ENCODE measurements at places on chromosomes 16 and 17.

- no peak for DNase-seq
These were observed 75.2 kb downstream of the COX10 start for GRCh38 chr17:14144508-14144907.

DNA sequence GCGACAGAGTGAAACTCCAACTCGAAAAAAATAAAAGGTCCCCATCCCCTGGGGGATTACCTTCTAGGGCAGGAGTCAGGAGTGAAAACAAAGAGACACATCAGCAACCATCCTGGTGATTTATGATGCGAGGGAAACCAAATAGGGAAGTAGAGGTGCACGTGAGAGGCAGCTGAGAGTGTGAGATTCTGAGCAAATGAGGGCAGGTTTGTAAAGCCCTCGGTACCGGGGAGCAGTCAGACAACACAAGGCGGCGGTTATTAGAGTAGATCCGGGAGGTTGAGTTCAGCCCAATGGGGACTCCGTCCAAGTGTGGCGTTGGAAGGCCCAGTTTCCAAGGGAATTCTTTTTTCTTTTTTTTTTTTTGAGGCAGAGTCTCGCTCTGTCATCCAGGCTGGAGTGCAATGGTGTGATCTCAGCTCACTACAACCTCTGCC is 7.4 kb upstream of the ARMC7 start:
- no peak for DNase-seq

DNA sequence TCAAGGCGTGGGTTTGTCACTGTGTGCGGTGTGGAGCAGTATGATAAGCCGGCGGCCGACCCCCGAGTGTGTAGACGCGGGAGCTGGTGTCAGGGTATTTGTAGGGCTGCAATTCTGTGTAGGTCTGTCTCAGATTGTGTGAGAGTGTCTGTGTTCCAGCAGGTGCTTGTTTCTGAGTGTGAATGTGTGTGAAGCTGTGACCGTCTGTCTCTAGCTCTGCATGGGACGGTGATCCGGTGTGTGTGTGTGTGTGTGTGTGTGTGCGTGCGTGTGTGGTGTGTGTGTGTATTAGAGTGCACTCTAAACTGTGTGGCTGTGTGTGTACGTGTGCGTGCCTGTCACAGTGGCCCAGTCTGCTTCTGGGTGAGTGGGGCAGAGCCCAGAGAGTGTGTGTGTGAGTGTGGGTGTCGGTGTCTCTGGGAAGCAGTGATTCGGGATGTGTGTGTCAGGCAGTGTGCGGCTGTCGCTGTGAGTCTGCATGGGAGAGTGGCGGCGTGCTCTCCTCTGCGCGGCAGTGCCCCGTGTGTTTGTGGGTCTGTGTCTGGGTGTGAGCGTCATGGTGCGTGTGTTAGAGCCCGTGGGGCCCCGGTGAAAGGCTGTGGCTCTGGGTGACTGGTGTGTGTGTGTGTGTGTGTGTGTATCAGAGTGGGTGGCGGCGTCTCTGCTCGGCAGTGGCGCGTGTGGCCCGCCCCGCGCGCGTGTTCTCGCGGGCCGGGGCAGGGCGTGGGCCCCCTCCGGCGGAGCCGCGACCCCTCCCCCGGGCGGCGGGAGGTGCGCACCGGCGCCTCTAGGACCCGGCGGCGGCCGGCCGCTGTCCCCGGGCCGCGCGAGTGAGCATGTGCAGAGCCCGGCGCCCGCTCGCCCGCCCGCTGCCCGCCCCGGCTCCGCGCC is at the start of gene WSCD1:
WSCD1 (plus strand) TSS at position 841 of the 891 bp plus-strand sequence. CDS start 10,280 bp downstream, outside the sequence.
- DNase-seq = no peak

GRCh38 chr16:75029854-75030253 is 31.0 kb downstream of the ZNRF1 start:
- no peak for DNase-seq

Data from activated naive CD8-positive, alpha-beta T cell treated with anti-CD3 and anti-CD28 coated beads, Interleukin-2, amount 50 U/mL, for 24 hours (primary cell).